ENCODE measurements at places on chromosomes 5 and 9. TPM values are rescaled to one million over a fixed set of nuclear protein-coding genes. Genes with fewer than 3 reads are reported as not detected.

Gene SPINK7
- total RNA-seq = not detected

Gene PRKAA1
- total RNA-seq = 67.1 TPM

DNA sequence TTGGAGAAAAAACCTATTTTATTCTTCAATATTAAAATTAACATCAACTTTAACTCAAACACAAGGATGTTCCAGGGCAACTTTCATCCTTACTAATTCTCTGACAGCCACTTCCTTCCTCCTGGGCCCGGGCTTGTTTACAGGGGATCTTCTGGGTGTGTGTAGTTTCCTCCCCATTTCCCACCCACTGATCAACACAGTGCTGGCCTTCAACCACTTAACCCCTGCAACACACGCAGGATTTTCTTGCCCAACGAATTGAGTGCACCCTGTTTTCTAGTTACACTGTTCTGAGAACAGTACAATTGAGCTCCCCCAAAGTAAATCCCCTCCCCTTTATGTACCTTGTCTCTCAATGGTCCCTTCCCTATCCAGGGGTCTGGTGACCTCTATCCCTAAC lies 83.1 kb upstream of the RANBP3L start:
- no peak for DNase-seq

Gene B4GALT1
- total RNA-seq = 62.8 TPM

Gene PARP8
- 38.1 TPM for total RNA-seq

DNA sequence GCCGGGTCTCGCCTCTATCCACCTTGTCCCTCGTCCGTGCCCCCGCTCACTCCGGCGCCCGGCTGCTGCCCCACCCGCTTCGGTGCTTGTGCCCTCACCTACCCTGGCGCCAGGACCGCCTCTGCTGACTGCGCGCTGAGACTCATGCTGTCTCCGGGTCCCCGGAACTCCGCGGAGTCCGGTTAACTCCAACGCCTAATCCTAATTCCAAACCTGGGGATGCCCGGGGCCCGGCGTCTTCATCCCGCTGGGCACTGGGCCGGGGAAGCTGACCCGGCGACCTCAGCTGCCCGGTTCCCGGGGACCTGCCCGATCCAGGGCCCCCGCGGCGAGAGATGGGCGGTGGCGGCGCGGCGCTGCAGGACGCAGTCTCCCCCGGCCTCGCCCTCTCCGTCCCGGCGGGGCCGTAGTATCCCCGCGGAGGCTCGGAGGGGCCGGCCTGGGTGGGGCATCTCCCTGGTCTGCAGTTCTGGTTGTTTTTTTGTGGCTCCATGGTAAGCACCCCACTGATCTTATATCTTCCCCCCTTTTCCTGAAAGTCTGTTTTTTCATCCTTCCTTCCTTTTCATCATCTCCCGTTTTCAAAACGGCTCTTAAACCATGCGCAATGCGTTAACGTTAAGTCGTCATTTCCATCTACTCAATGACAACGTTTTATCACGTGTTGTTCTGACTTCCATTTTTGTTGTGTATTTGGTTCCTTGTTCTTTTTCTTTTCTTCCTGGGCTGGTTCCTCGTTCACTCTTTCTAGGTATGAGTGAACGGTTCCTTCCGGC lies 41.1 kb upstream of the PLEKHG4B start:
- no peak for DNase-seq

Measured in omental fat pad (tissue), 4 donors.